ENCODE measurements at places on chromosomes 16 and 17. TPM values are rescaled to one million over a fixed set of nuclear protein-coding genes. Genes with fewer than 3 reads are reported as not detected.
A peak's percentile ranks its signal among the peaks of the same experiment; 100 is the strongest.

The ALDH3A1 gene
- total RNA-seq = 0.81 TPM

DNA sequence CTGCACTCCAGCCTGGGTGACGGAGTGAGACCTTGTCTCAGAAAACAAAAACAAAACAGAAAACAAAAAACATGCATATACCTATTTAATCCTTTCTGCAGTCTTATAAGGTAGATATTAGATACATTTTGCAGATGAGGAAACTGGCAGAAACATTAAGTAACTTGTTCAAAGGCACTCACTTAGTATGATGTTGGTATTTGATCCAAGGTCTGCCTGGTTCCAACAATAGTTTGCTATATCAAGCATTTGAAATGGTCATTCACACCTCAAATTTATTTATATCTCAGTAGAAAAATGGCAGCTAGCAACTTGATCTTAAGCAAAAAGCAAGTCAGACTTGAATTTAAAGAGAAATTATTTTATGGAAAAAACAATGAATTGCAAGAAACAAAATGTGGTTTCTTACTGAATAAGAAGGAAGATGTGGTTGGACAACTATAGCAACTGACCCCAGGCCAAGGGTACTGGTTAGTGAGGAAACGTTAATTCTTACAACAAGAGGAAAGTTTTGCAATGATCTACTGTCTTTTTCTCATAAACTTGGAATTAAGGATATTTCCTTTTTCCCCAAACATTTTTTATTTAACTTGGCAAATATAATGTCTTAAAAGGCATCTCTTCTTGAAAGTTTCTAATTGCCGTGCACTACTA, 19.7 kb downstream of the DHRS7B start:
- DNase-seq = no peak

- DNase-seq = peak; percentile 58
Observed at GRCh38 chr17:17628388-17629008, 37.0 kb upstream of the PEMT start.

The NOTUM gene
- total RNA-seq = 0.27 TPM

DNA sequence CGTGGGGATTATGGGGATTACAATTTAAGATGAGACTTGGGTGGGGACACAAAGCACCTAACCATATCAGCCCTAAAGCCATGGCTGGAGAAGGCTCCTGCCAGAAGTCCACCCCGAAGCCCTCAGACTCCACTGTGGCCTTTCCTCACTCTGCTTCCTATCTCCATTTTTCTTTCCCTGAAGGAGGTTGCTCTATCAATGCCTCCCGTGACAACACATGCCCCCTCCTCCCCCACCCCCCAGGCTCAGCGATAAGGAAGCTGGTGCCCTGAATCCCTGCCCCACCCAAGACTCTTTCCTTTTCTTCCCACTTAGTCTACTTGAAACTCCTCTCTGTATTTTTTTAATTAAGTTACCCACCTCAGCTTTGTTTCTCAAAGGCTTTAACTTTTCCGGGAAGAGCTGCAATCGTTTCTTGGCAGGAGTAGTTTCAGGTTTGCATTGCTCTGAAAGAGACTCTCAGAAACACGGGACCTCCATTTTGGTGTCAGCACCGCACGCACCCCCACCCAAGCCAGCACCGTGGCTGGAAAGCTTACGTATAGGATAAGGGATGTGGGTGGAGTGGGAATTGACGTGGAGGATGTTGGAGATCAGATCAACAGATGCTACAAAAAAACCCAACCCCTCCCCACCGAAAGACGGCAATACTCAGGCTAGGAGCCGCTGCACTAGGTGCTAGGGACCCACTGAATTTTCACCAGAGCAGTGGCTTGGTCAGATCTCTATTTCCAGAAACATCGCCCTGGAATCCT, 15.2 kb upstream of the CA4 start:
- no peak for DNase-seq

The UBE2Z gene
- total RNA-seq = 59.2 TPM

GRCh38 chr17:41507315-41507880, 2.0 kb upstream of the KRT13 start:
- no peak for DNase-seq

DNA sequence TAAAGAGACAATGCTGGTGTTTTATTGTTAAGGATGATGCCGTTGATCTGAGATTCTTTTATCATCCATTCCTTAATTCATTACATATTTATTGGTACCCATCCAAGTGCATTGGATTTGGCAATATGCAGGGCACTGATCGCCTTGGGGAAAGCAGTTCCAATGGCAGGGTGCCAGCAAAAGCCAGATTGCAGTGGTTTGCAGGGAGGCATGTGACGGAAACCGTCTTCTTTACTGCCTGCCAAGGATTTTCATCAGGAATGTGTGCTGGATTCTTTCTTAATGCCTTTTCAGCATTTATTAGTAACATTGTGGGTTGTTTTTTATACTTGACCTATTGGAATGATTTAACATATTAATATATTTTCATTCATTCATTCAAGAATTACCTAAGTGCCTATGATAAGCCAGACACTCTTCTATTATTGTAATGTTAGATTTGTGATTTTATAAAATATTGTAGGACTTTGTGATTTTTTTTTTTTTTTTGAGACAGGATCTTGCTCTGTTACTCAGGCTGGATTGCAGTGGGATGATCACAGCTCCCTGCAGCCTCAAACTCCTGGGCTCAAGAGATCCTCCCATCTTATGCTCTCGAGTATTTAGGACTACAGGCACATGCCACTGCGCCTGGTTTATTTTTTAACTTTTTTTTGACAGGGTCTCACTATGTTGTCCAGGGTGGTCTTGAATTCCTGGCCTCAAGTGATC, 93.4 kb upstream of the TNRC6A start:
- DNase-seq = no peak

DNA sequence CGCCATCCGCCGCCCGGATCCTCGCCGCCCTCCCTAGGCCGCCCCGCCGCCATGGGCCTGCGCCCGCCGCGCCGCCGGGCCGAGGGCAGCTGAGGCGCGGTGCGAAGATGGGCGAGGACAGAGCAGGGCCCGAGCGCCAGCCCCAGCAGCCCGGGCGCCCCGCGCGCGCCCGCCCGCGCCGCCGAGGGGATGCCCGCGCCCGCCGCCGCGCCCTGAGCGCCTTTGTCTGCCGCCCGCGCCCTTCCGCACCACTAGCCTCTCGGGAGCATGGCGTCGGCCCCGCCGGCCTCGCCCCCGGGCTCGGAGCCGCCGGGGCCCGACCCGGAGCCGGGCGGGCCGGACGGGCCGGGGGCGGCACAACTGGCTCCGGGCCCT, 278 bp downstream of the RAB11FIP3 start:
- no peak for DNase-seq

GRCh38 chr17:17153071-17153470, 53.1 kb downstream of the PLD6 start:
- DNase-seq = no peak

- DNase-seq = no peak
Observed at GRCh38 chr17:80664217-80664790, 119.7 kb downstream of the RPTOR start.

DNA sequence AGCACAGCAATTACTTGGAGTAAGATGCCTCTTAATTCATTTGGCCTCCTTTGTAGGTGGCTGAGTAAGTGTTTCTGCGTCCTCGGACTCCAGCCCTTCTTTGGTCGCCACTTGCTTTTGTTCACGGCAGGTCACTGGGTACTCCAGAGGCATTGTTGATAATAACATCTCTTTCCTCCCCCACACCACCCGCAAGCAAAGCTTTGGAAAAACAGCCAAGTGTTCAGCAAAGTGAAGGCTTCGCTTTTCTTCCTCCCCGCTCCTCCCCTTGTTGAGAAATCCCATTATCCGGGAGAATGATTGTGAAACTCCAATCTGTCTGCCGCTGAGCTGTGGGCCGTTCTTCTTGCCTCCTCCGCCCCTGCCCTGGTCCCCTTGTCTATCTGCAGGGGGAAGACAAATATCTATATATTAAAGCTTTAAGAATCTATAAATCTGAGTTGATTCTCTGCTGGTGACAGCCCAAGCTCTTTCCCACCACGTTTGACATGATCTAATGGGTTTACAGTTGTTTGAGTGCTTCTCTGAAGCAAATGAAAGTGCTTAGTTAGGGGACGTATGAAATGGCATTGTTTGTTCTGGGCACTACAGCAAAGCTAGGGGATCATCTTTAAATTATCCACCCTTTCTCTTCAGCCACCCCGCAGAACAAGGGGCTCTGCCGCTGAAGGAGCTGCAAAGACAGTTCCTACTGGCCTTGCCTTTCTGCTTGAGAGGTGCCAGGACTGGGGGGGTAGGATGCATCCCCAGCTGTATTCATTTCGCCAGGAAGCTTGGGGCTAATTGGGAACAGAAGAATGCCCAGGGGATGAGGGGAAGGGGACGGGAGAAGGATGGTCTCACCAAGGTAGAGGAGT, 167.1 kb downstream of the CCDC182 start:
- no peak for DNase-seq

DNA sequence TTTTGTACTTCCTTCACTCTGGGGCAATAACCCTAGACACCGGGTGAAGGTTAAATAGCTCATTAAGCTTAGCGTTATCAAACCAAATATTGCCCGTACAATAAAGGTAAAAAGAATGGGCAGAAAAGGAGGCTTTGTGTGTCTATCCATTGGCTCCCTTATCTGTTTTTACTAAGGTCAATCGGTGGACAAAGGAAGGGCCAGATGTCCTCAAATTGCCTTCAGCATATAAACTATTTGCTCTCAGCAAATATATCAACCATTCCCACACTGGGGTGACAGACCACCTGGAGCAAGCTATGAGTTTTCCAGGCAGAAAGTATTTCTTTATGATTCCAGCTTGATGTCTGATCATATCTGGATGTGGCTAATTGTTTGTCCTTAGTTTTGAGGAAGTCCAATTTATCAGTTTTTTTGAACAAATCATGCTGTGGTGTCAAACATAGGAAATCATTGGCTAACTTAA, 25.3 kb upstream of the WIPI1 start:
- DNase-seq = no peak

- DNase-seq = no peak
Observed at GRCh38 chr17:64247836-64248235, 15.2 kb downstream of the TEX2 start.

The NPIPA5 gene
- 1.3 TPM for total RNA-seq

The ERBB2 gene
- 7.5 TPM for total RNA-seq

DNA sequence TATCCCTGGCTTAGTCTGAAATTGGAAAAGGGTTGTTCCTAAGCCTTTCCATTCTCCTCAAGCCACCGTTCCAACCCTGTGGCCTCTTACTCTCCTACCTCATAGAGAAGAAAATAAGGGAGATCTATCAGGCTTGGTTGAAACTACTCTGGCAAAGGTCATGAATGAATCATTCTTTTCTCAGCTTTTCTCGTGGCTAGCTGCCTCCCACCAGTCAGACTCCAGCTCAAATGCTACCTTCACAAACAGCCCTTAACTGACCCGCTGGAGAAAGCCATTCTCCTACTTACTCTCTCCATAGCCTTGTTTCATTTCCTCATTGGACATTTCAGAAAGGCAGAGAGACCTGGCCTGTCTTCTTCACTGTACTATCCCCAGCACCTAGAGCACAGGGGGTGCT, 8.9 kb downstream of the MYH10 start:
- no peak for DNase-seq

Data from hematopoietic multipotent progenitor cell (in vitro differentiated cells).